ENCODE measurements at places on chromosomes 5 and 9.

GRCh38 chr9:126945682-126946081 is 31.1 kb downstream of the RALGPS1 start:
- DNase-seq: no peak

DNA sequence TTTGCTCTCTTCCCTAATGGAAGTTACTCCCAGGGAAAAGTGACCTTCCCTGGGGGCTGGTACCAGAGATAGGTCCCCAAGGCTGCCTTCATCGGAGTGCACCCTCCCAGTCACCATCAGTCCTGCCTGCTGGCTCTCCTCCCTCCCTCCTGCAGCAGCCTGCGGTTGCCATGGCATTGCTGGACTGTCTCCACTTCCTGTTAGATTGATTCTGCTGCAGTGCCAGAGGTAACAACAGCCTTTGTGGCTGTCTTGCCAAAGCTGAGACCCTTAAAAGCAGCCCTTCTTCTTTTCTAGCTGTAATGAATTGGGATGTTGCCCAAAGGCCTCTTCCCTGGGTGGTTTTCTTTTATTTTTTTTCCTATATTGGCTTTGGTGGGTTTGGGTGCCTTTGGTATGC is 78.1 kb upstream of the PRLR start:
- no peak for DNase-seq

DNA sequence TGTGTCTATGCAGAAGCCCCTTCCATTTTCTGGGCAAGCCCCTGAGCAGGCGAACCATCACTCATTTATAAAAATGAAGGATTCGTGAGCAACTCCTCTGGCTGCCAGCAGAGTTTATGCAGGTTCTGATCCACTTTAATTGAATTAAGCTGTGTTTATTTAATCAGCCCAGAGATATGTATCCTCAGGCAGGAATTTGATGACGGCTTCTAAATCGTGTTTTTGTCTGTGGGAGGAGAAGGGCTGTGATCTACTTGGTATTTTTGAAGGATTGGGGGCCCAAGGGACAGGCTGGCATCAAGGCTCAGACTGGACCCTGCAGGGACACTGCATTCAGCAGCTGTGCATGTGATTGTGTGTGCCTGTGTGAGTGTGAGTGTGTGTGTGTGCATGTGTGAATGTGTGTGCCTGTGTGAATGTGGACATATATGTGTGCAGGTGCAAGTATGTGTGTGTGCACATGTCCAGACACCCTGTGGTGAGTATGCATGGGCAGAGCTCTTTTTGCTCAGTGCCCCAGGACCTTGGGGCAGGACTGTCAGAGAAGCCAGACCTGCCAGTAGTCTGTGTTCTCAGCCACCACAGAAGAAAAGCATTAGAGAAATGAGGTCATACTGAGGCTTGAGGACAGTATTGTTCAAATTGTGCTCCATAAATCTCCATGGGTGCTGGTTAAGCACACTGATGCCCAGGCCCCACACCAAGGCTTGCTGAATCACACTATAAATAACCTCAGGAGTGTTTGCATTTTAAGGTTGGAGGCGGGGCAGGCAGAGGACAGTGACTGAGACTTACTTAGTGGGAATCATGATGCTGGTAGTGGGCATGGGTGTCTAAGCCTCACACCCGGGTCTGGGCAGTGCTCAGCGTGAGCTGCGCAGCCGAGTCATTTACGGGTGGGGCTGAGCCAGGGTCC is 164.0 kb downstream of the CARTPT start:
- DNase-seq: no peak

DNA sequence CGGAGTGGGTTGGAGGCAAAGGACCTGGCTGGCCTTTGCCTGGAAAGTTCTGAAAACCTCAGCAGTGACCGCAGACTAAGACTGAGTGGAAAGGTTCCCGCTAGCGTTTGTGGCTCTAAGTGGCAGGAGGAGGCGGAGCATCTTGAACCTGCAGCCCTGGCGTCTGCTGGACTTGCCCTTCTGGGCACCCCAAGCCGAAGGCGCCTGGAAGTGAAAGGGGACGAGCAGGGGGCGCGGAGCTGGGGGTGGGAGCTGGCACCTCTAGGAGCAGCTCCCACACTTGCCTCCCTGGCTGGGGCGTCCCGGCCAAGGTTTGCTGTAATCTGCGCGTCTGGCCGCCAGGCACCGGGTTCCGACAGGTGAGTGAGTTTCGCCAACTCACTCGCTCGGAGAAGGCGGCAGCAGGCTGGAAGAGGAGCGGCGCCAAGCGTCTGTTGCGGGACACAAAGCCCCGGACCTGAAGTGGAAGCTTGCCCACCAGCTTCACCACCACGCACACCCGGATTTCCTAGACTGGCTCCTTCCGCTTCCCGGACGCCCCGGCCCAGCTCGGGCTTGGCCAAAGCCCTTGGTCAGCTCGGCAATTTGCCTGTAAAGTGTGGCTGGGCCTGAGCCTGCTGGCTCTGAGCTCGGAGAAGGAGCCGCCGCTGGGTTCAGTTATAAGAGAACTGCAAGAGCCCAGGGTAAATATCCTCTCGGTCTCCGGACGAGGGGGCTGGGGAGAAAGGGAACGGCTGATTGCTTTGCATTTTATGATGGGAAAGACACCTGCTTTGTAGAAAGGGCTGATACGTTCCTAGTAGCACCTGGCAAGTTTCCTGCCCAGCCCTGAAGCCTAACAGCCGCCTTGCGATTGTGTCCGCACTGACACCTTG is at the start of gene GNA14:
Gene GNA14 (minus strand): TSS at position 89 of the 875 bp plus-strand sequence. CDS start 529 bp downstream, outside the sequence.
- DNase-seq: peak; percentile 88

GRCh38 chr9:133113163-133113948 is 7.7 kb downstream of the RALGDS start:
- no peak for DNase-seq

- no peak for DNase-seq
These were observed 222.6 kb downstream of the PRDM9 start for GRCh38 chr5:23730023-23730422.

DNA sequence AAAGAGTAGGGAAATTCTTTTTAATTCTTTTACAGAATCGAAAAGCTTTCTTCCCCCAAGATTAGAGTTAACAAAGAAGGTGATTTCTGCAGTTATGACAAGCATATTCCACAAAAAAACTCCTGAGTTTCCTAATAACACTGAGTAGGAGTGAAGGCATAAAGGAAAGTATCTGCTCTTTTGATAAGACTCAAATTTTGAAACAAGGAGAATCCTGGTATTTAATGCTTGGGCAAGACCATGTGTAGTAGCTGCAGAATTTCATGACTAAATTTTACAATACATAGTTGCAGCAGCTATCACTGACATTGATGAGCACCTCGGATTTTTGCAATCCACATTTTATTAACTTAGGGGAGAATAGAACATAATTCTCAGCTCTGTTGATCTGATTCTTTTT is 92.6 kb downstream of the MARCHF3 start:
- no peak for DNase-seq

- no peak for DNase-seq
These were observed 508.1 kb downstream of the NR2F1-AS1 start for GRCh38 chr5:93072831-93073459.

- no peak for DNase-seq
These were observed 16.7 kb downstream of the SLC36A1 start for GRCh38 chr5:151464101-151464500.

DNA sequence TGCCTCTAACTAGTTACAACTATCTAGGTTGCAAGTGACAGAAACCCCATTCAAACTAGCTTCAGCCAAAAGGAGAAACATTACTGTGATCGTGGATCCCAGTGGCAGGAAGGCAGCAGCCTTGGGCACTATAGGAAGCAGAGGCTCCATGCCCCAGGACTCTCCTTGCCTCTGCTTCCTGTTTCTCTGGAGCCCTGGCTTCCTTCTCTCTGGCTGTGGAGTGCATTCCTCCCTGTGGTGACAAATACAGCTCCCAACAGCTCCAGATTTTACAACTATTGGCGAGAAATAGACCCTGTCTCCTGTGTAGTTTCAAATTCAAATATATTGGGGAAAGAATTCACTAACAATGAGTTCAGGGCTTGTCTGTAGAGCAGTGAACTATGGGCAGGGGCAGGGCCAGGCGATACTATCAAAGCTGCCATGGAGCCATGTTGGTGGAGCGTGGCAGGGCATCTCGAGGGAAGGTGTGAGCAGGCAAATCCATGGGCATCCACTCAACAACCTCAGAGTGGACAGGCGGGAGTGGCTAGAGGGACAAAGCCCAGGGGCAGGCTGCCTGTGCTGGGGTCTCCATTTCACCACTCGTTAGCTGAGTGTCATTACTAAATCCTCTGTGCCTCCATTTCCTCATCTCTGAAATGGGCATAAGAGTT is 189.5 kb downstream of the ERCC6L2 start:
- DNase-seq: no peak

DNA sequence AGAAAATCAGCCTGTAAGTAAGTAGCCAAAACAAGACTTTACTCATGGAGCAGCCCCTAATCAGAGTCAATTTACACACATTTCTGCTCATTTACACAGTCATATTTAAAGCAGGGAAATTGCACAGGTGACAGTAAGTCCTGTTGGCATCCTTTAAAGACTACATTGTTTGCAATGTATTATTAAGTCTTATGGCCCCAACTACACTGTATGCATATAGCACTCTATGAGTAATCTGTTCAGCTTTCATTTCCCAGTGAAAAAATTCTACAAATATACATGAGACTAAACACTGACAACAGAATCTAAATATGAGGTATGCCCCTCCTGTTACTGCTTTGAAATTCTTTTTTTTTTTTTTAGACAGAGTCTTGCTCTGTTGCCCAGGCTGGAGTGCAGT is 19.7 kb downstream of the PPP6C start:
- DNase-seq: no peak

GRCh38 chr5:170479484-170479883 is 24.3 kb upstream of the KCNIP1 start:
- DNase-seq: no peak

DNA sequence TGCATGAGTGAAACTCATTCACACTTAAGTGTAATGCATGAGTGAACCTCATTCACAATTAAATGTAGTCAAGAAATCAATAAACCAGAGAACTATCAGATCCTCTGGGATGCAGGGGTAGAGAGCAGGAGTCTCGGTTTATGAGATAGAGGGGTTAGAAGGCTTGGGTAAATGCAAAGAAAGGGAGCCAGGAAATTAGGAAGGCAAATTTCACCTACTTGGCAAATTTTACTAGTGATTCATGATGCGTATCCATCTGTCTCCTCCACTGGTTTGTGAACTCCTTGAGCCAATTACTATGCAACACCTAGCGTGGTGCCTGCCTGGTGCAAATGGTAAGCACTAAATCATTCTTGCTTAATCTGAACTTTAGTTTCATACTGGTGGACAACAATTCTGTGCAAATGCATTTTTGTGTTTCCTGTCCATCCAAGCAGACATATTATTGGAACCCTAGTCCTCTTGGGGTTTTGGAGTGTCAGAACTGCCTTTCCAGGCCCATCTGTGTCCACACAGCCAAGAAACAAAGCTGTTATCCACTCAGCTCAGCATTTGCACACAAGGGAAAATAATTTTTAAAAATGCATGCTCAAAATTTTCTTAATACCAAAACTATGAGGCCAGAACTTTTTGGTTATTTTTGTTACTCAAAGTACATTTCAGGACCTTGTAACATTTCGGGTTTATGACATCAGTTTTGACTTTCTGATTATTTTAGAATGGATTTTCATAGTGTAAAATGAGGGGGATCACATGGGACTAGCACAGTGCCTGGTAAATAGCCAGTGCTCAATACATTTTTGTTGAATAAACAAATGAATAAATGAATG is 5.2 kb downstream of the HAPLN1 start:
- DNase-seq: no peak

DNA sequence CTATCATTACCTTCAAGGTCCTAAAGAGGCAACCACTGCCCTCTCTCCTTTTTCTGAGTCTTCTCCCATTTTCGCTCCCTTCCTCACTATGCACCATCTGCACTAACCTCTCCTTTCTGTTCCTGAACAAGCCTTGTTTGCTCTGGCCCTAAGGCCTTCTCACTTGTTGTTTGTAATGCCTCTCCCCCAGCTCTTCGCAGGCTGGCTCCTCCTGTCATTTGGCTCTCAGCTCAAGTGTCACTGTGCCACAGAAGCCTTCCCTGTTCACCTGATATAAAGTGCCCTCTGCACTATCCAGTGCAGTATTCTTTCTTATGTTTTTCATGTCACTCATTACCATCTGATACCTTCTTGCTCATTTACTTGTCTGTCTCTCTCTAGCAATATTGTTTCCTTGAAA is 303.7 kb downstream of the KCNN2 start:
- DNase-seq: no peak

GRCh38 chr5:178117923-178118701 is 4.8 kb downstream of the N4BP3 start:
- no peak for DNase-seq

GRCh38 chr5:124277767-124278545 is 468.5 kb downstream of the ZNF608 start:
- DNase-seq: no peak

DNA sequence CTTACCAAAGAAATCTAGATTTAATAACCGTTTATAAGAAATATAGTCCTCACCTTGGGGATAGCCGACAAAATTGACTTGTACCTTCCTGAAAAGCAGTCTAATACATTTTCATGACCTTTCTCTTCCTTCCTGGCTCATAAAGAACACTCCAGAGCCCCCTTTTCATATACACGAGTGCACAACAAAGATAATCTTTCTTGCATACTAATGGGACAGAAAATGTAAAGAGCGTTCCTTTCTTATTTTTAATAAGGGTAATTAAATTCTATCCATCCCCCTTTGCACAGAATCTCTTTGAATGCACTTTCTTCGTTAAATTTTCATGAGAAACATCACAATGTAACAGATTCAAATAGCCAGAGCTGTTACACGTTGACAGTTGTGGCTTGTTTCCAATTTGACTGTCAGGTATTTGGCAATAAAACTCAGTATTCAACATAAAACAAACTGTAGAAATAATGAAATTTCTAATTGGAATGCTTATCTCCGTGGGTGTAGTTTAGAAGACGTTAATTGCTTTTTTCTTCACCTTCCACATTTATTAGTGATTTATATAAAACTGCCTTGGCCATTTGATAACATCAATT is 732.3 kb upstream of the DMAC1 start:
- DNase-seq: no peak

GRCh38 chr5:82365026-82365425 is 86.9 kb upstream of the RPS23 start:
- DNase-seq: no peak

DNA sequence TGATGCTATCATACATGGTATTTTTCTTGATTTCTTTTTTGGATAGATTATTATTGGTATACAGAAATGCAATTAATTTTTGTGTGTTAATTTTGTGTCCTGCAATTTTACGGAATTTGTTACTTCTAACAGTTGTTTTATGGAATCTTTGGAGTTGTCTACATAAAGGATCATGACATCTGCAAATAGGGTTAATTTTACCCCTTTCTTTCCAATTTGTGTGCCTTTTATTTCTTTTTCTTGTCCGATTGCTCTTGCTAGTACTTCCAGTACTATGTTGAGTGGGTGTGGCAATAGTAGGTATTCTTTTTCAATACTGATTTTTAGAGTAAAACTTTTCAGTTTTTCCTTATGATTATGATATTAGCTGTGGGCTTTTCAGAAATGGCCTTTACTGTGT is 111.5 kb downstream of the MACROH2A1 start:
- no peak for DNase-seq

DNA sequence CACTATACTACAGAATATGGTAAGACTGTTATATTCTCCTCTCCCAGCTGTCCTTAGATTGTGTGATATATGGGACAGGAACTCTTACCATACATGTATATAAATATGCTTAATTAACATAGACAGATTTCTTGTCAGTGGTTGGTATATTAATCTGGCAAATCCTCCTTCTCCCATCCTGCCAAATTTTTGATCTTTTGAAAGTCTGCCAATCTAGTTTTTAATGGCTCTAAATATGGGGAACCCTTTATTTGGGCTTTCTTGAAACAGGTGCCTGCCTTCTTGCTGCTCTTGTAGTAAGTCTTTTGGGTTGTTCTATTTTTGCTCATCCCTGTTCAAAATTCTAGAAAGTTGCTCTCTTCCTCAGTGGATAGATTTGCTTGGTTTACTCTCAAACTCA is 63.5 kb downstream of the SPATA31D1 start:
- DNase-seq: no peak

Measured in lower leg skin (tissue), 4 donors.